ENCODE measurements at places on chromosomes 2 and 18.

- no peak for DNase-seq
Observed at GRCh38 chr2:50786345-50786744, 245.6 kb downstream of the NRXN1 start.

DNA sequence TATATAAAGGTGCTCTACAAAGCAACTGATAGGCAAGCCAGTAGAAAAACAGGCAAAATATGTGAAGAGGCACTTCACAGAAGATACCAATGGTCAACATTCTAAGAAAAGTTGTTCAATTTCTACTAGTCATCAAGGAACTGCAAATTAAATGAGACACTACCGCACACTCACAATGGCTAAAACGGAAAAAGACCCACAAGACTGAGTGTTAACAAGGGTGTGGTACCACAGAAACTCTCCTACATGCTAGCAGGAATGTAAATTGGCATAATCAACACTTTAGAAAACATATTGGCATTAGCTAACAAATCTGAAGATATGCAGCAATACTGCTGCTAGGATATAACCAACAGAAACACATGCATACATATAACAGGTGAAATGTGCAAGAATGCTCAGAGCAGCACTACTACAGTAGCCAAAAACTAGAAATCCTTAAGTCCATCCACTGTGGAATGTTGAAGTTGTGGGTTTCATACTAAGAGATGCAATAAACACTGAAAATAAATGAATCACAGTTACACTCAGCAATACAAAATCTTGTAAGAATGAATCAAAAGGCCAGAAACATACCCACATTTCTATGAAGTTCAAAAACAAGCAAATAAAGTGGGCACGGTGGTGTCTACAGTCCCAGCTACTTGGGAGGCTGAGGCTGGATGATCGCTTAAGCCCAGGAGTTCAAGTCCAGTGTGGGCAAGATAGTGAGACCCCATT is 9.2 kb downstream of the RNU4ATAC start:
- DNase-seq: no peak

- DNase-seq: no peak
Observed at GRCh38 chr2:45712570-45712969, 61.1 kb downstream of the PRKCE start.

DNA sequence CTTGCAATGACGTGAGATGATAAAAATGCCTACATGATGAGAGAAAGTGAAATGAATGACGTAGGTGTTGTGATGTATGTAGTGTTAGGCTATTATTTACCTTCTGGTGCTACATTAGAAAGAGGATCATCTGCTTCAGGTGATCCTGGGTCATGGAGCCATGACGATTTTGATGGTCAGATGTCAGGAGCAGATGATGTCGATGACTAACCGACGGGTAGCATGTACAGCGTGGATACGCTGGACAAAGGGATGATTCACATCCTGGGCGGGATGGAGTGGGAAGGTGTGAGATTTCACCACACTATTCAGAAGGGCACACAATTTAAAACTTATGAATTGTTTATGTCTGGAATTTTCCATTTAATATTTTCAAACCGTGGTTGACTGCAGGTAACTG is 43.5 kb upstream of the ACVR1C start:
- DNase-seq: no peak

DNA sequence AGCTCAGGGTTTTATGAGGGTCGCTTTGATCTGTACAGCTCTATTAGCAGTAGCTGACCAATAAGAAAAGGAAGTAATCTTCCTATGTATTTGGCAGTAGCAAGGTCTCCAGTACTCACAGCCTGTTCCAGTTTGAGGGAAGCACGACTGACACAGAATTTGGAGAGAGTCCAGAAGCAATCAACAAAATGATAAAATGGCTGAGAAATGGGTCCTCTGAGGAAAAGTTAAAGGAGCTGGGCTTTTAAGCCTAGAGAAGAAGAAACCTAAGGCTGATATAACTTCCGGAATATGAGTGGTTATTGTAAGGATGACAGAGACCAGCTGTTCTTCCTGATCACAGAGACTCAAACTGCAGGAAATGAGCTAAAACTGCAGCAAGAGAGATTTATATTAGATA is 382.8 kb downstream of the GPD2 start:
- no peak for DNase-seq

DNA sequence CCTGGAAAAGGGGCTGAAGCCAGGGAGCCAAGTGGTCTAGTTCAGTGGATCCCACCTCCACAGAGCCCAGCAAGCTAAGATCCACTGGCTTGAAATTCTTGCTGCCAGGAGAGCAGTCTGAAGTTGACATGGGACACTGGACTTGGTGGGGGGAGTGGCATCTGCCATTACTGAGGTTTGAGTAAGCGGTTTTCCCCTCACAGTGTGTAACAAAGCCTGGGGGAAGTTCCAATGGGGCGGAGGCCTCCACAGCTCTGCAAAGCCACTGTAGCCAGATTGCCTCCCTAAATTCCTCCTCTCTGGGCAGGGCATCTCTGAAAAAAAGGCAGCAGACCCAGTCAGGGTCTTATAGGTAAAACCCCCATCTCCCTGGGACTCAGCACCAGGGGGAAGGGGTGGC is 144.4 kb downstream of the PTPRM start:
- DNase-seq: no peak

DNA sequence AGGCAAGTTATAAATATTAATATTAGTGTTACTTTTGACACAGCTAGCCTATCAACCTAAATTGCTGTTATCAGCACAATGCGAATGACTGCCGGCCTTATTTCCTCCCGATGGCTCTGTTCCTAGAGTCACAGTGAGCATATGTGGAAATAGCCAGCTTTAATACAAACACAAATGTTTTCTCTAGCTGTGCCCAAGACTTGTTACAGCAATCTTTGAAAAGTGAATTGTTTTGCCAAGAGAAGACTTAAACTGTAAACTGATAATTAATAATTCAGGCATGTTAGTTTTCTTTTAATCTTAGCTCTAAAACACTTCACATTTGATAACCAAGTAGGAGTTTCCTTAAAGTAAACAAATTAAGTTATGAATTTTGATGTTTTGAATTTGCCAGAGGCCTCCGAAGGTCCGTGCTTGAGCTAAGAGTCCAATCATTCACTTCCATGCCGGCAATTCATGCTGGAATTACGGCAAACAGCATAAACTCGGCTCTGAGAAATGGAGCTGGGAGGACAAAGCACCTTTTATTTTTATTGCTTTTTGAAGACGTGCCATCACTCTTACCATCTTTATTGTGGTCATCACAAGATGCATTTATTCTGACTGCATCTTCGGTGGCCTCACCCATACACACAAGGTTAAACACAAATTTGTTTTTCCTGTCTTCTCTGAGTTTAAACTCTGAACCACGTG is 184.5 kb upstream of the CWC22 start:
- no peak for DNase-seq

- no peak for DNase-seq
Observed at GRCh38 chr2:25401307-25402026, 59.7 kb upstream of the DNMT3A start.

- DNase-seq: no peak
Observed at GRCh38 chr2:130852521-130853115, 15.9 kb downstream of the ARHGEF4 start.

DNA sequence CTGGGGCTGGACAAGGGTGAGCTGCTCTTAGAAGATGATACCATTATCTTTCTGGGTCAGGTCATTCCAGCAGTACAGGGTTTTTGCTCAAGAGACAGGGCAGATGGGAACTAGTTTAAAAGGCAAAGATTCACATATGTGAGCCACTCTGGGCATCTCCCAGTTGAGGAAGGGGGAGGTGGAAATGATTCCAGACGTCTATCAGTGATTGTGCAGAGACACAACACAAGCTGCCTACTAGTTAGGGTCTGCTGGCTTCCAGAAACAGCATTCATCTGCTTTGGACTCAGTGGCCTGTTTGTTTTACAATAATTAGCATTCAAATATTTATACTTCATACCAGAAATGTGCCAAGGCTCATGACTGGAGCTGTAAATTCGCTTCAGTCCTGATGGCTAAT is 32.3 kb downstream of the ST6GAL2 start:
- no peak for DNase-seq

- no peak for DNase-seq
Observed at GRCh38 chr2:204538182-204539018, 6.9 kb upstream of the PARD3B start.

DNA sequence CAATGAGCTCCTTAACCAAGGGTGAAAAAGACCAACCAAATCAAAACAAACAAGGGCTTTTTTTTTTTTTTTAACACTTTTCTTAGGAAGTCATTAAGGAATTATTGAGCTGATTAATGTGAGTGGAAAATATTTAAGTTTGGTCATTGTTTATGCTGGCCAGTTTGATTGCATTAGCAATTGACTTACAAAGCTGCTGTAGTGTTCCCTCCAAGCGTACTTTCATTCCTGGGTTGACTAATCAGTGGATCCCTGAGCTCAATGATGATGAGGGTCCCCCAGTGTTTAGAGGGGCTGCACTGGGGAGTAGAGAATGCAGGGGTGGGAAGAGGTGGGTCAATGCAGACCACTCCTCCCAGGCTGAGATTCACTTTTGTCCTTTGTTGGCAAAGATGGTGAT is 119.3 kb downstream of the PRKCE start:
- no peak for DNase-seq

GRCh38 chr2:187986390-187987105 is 305.1 kb upstream of the GULP1 start:
- no peak for DNase-seq

DNA sequence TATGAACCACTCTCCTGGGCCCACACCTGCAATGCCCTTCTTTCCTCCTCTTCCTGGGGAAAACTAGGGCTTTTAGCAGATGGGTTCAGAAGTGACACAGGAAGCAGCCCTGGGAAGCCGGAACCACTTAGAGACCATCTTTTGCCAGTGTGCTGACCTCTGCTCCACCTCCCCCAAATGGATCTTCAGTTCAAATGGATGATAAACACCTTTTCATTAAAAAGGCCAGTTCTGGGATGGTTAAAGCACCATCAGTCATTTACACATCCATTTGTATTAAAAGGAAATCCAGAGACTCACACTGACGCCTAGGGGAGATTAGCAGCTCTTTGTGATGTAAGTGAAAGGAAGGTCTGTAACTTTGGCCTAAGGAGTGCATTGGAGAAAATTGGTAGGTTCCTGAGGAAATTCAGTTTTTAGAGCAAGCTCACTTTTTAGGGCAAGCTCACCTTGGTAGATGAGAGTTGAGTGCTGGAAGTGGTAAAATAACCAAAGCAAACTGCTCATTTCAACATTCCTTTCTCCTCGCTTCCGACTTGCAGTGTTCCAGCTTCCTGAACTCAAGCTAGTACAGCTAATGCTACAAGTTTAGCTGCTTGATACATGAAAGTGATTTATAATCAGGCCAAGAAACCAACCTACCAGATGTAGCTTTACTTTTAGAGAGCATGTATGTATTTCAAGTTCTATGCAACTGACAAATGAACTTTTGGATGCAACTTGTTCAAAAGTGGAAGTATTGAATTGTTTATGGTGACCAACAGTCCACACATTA is 47.7 kb downstream of the ACTR2 start:
- DNase-seq: no peak

- DNase-seq: no peak
Observed at GRCh38 chr2:2302359-2302758, 28.7 kb downstream of the MYT1L start.

- no peak for DNase-seq
Observed at GRCh38 chr2:40213071-40213470, 238.8 kb downstream of the SLC8A1 start.

DNA sequence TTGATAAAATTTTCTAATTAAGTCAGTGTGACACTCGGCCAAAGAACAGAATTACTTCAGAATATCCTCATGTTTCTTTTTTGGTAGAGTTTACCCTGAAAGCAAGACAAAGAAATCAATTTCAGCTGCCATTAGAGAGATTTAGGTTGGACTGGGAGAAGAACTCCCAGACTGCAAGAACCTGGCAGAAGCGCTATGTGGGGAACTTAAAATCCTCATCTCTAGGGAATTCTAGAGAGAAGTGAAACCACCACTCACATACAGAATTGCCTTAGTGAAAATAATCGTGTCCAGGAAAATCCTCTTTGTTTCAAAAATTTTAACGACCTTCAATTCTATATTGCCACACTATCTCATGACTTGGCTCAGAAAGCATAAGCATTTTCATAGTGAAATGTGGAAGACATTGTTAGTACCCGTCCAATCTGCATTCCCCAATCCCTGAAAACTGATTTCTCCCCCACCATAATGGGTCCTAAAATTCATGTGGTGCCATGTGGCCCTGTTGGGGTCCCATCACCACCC is 297.3 kb upstream of the MEIS1 start:
- DNase-seq: no peak
